ENCODE measurements at places on chromosomes 1 and 21. TPM values are rescaled to one million over a fixed set of nuclear protein-coding genes. Genes with fewer than 3 reads are reported as not detected.

The FMO4 gene
- 1.4 TPM for total RNA-seq

The DMAP1 gene
- 32.2 TPM for total RNA-seq

The S100A12 gene
- not detected for total RNA-seq

The SHE gene
- total RNA-seq: not detected

The DONSON gene
- 45.5 TPM for total RNA-seq

The FOXD3 gene
- total RNA-seq: not detected

The HES5 gene
- total RNA-seq: 0.21 TPM

The ADPRS gene
- total RNA-seq: 46.6 TPM

The VAV3 gene
- 5.1 TPM for total RNA-seq
